ENCODE measurements at places on chromosomes 12 and 14.

DNA sequence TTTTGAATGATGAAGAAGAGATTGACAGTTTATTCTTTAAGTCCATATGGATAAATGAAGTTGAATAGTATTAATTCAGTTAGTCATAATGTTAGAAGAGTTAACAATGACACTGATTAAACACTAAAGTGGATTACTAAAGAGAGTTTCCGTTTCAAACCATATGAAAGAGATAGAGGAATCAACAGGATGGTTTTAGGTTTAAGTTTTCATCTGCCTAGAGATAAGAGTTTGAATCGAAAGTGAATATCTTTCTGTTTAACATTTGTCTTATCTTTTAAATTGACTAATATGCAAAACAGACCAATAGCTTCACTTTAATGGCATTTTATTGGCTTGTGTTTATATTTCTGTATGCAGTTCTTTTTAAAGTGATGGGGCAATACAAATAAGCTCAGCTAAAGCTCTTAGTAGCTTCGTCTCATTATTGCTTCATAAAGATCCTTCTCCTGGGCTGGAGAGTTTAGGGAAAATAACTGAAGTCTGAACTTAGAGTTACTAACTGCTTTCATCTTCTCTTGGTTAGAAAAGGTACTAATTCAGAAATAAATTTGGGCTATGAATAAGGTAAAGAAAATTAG lies 66.0 kb downstream of the MIPOL1 start:
- DNase-seq, result no peak

DNA sequence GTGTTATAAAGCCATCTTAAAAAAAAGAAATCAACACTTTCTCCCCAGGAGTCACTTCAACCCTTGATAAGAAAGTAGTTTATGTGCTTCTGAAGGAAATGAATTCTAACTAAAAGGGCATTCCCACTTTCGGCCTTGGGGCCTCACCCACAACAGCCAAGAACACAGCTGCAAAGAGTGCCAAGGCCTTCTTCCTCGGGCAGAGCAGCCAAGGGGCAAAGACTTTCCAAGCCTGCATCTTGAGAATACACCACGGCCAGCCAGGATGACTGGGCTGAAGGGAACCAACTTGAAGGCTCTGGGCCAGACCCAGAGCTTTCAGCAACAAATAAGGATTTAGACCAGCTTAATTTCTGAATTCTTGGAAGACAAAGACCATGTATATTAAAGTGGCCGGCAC lies 60.4 kb upstream of the FOXN3 start:
- no peak for DNase-seq

DNA sequence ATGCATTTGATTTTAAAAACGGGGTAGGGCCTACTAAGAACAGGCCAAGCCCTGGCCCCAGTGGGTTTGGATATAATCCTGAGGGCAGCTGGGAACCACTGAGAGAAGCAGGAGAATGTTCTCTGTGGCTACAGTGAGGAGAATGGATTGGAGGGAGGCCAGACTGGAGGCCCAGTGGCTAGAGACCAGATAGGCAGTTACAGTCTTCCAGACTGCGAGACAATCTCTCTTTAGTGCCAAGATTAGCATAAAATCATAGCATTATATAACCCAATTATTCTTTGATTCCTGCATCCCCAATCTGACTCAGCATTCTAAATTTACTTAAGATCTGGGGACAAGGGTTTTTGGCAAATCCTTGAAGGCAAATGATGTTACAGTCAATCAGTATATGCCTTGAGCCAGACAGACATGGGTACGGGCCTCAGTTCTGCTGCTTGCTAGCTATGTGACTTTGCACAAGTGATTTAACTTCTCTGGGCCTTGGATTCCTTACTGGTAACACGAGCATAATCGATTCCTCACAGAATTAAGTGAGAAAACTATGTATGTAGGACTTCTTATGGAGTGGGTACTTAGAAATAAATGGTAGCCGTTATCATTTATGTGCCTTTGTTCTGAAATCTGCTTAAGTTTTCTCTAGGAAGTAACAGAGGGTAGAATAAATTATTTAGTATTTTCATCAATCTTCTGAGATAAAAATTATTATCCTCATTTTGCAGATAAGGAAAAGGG lies 18.3 kb downstream of the NINJ2 start:
- DNase-seq, result no peak

GRCh38 chr12:89946518-89947135 lies 238.0 kb upstream of the ATP2B1 start:
- no peak for DNase-seq

DNA sequence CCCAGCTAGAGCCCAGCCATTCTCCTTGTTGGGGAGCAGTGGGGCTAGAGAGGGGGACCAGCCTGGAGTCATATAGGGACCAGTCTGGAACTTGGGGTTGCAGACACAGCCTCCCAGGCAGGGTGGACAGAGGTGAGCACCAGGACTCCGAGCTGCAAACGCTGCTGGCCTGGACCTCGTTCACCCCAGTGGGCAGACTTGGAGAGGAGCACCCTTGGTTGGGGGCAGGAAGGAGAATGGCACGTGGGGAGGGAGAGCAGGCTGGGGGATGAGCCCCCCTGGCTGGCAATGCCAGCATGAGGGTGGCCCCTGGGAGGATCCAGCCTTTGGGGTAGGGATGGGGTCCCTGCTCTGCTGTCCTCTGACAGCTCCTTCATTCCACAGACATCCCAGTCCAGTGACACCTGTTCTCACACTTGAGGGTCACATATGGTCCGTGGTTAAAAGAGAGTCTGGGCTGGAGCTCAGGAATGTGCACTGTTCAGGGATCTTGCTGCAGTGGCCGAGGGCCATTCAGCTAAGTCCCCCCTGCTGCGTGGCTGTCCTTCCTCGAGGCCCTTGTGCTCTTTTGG lies 2.8 kb downstream of the LBHD2 start:
- DNase-seq, result no peak
